ENCODE measurements at places on chromosomes 3 and 15.

DNA sequence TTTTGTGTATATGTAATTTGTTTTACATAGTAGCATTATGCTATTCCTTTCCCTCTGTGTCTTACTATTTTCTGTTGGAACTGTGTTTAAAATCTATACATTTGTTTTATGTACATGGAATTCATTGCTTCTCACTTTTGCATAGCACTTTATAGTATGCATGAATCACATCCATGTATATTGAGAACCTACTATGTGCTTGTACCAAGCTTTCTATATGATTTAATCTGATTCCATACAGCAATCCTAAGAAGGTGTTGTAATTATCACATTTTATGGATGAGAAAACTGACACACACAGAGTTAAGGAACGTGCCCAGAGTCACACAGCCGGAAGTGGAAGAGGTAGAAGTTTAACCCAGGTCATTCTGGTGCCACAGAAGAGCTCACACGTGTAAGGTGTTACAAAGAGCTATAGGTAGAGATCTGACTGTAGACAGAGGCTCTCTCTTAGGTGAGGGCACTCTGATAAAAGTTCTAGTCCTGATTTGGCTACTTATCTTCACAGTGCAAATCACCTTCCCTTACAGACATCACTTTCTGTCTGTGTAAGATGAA, 3.5 kb upstream of the SMAD3 start:
- no peak for DNase-seq

DNA sequence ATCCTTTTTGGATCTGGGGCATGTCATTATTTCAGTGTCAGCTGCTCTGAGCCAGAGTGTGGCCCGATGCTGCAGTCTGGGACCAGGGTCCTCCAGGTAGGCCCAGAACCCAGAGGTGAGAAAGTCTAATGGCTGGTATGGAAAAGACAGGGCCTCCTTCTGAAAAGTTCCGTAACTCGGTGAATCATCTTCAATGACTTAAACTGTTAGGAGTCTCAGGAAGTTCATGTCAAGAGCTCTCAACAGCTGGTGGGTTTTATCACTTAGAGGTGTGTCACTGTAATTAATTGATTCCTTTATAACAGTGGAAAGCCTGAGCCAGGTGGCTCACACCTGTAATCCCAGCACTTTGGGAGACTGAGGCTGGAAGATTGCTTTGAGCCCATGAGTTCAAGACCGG, 28.5 kb upstream of the PDE8A start:
- no peak for DNase-seq

DNA sequence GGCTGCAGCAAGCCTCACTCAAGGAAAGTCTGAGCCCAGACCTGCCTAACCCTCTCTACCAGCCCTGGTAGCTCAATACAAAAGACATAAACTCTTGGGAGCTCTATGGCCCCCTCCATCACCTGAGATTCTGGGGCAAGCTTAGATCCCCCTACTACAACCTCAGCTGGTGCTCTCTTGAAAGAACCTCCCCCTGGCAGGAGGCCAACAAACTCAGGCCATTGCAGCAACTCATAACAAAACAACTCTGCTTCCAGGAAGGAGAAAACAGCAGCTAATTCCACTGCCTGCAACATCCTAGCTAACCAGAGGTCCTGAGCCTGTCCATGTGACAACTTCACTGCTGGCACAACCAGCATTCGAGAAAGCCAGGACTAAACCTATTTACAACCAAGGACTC, 169.2 kb downstream of the ROBO1 start:
- no peak for DNase-seq

GRCh38 chr3:133832802-133833144, 27.2 kb downstream of the SRPRB start:
- no peak for DNase-seq

DNA sequence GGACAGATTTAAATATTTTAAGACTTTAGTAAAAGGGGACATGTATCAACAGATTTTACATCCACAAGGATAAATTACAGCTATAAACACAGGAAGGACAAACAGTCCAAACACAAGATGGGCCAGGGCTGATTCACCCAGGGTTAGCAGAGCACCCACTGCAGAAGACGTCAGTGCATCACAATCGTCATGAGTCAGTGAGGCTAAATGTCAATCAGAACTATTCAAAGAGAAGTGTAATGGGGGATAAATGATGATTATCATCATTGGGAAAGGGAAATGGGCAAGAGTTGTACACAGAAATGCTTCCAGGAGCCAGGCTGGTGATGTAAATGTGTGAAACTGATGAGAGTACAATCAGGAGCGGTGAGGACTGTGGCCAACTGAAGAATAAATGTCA, 226.8 kb downstream of the PLCL2 start:
- DNase-seq, result no peak

GRCh38 chr3:73484656-73485248, 140.0 kb downstream of the PDZRN3 start:
- no peak for DNase-seq

- no peak for DNase-seq
These were observed 78.4 kb downstream of the DUT start for GRCh38 chr15:48409623-48410022.
